ENCODE measurements at places on chromosomes 3 and 15.

- DNase-seq: no peak
Measured at GRCh38 chr15:43249236-43249635, 17.5 kb downstream of the TGM5 start.

- no peak for DNase-seq
Measured at GRCh38 chr3:151578495-151578894, 117.6 kb upstream of the IGSF10 start.

- DNase-seq: no peak
Measured at GRCh38 chr15:56613811-56614210, 119.5 kb downstream of the ZNF280D start.

DNA sequence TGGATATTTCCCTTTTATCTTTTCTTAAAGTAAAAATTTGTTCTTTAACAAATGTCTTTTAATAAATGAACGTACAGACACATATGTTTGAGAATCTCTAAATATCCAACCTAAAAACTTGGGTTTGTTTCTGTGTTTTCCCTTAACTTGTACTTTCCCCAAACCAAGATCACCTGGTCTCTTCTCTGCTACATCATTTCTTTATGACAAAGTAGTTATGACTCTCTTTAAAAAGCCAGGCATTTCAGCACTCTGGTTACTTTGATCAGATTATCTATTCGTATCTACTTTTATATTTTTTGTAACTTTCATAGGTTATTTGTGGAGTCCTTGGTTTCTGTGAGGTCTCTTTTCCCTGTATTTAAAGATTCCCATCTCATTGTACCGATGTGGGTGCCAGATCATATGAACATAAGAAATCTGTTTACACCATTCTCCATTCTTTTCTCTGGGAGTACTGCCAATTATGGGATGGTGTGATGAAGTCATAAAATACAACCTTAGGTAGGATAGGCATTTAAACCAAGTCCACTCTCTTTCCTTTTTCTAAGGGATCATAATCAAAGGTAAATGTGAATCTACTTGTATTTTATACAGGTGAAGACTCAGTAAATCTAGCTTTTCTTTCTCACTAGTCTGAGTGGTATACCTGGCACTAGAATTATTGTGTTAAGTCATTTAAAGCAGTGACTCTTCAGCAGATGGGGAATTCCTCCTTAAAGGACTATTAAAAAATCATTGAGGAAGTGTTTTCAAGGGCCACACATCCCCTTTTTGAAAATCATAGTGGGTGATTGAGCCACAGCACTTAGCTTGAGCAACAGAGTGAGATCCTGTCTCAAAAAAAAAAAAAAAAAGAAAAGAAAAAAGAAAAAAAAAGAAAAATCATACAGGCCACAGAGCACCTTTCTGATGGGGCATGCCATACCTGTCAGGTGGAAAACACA lies 12.4 kb upstream of the NFKBIZ start:
- no peak for DNase-seq

- DNase-seq: no peak
Measured at GRCh38 chr3:170598091-170598502, 12.2 kb upstream of the SLC7A14 start.

DNA sequence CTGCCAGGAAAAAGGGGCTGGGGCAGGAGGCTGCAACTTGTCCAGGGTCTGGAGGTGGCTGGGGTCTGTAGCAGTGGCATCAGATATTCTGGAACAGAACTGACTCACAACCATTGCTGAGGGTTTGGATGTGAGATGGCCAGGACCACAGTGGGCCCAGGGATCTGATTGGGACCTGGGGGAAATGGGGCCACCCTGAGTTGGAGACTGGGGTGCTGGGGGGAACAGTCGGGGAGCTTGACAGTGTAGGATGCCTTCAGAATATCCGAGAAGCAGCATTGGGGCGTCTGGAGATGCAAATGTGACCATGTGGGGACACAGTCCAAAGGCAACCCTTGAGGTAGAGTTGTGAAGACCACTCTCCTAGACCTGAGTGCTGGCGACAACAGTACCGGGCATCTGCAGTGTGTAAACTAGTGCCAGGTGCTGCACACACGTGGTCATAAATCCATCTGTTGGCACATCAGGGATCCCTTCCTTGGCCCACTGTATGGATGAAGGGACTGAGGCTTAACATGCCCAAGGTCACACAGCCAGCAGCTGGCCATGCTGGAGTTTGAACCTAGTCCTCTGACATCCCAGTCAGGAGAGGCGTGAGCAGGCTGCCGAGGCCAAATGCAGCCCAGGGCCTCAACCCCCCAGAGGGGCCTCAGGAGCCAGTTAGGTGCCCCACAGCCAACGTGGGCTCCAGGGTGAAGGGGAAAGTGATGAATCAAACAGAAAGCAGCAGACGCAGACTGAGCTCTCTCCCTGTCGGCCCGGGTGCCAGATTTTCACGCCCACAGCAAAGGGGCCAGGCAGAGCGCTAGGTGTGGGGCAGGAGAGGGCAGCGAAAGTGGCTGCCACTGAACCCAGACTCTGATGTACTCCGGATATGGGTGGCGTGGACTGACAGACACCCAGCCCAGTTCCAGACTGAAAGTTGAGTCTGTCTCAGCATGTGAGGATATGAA lies 18.8 kb downstream of the HEMK1 start:
- no peak for DNase-seq

GRCh38 chr3:159866201-159866746 lies 122.4 kb upstream of the IL12A start:
- no peak for DNase-seq

- no peak for DNase-seq
Measured at GRCh38 chr15:82978438-82978837, 7.6 kb upstream of the RAMAC start.

- no peak for DNase-seq
Measured at GRCh38 chr3:125271127-125271526, 58.6 kb upstream of the SLC12A8 start.

- no peak for DNase-seq
Measured at GRCh38 chr15:99051308-99051707, 43.7 kb upstream of the PGPEP1L start.

DNA sequence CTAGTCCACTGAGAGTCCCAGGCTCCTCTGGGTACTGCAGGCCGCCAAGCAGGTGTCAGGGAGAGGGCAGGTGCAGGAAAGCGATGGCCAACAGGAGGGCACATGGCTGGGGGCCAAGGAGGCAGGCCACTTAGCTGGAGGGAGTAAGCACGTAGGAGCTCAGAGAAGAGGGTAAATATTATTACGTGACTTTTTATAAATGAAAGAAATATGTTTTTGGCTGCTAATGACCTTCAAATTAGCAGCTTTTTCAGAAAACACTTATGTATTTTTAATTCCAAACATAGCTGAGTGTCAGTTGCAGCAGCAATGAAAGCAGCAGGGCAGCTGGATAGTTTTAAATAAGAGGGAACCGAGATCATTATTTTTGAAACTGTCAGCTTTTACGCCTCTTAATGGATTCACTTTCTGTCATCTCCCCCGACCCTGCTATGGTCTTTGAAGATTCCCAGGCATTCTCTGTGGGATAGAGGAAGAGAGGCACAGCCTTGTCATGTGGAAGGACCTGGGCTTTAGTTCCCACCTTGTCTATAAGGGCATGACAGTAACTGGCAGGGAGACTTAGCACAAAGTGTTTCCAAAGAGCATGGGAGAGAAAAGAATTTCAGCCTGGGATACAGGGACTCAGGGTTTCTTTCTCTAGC lies 477.1 kb downstream of the EPHB1 start:
- no peak for DNase-seq

DNA sequence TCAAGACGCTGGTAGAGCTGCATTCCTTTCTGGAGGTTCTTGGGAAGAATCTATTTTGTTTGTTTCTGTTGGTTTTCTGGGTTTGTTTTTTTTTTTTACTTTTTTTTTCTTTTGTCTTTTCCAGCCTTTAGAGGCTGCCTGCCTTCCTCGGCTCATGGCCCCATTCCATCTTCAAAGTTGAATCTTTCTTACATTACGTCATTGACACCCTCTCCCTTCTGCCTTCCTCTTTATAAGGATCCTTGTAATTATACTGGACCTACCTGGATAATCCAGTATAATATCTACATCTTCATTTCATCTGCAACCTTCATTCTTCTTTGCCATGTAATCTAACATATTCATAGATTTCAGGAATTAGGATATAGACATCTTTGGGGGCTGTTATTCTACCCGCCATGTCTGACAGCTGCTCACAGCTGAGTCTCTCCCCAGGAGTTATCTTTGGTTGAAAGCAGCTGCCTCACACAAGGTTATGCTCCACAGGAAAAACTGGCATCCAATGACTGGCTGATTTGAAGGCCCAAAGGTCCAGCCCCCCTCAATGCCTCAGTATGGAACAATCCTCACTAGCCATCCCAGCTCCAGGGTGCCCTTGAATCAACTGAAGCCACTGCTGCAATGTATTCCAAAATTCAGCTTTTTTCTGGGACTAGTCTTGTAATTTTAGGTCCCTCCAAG lies 38.4 kb upstream of the THBS1 start:
- DNase-seq: no peak

- no peak for DNase-seq
Measured at GRCh38 chr15:65275104-65275727, 11.5 kb downstream of the PARP16 start.

GRCh38 chr3:22779737-22780136 lies 423.4 kb upstream of the UBE2E2 start:
- DNase-seq: no peak

- no peak for DNase-seq
Measured at GRCh38 chr15:95973566-95974256, 356.8 kb upstream of the NR2F2 start.

GRCh38 chr15:60283936-60284335 lies 113.8 kb downstream of the ANXA2 start:
- DNase-seq: no peak

DNA sequence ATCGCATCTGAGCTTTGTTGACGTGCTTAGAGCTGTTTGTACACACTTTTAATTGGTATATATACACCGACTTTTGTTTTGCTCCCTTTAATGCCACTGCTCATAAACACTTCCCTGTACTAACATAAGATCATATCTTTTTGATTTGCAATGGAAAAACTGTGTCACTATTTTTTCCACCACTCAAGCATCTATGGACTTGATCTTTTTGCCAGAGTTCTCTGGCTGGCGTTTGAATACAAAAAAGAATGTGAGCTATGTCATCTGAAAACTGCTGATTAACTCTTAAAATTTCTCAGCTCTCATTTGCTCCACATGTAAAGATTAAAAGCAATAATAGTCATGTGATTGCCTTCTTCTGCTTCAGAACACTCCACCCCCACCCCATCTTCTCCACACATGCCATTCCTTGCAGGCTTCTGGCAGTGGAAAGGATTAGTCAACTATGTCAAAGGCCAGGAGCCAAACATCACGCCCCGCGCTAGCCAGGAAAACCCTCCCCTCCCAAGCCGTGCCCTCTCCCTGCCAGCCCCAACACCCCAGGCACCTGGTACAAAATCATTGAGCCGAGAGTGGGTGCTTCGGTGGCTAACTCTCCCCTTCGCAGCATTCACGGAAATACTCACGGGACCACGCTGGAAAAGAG lies 123.4 kb upstream of the MEF2A start:
- DNase-seq: no peak

DNA sequence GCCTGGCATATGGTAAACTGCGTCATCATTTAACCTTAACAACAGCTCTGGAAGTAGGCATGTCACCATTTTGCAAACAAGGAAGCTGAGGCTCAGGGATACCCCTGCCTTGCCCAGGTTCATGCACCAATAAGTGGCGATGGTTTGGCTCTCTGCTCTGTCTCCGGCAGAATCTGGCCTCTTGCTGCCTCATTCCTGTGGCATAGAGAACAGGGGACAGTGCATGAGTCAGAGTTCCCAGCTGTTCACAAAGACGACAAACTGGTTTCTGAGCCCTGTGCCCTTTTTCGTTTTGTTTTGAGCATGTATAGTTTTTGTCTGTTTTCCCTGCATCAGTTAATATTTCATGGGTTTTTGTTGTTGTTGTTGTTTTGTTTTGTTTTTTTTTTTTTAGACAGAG lies 236.8 kb downstream of the OPA1 start:
- DNase-seq: no peak

GRCh38 chr15:38002883-38003477 lies 68.5 kb downstream of the TMCO5A start:
- DNase-seq: no peak

- no peak for DNase-seq
Measured at GRCh38 chr3:191030491-191030890, 168.0 kb upstream of the GMNC start.

- no peak for DNase-seq
Measured at GRCh38 chr3:138284079-138284478, 45.6 kb downstream of the NME9 start.

- DNase-seq: no peak
Measured at GRCh38 chr3:179020112-179020511, 51.5 kb downstream of the ZMAT3 start.

- DNase-seq: no peak
Measured at GRCh38 chr15:98653686-98654085, 5.3 kb downstream of the IGF1R start.

- DNase-seq: no peak
Measured at GRCh38 chr3:149186721-149187120, 34.9 kb downstream of the CP start.

GRCh38 chr15:63344731-63345390 lies 36.8 kb downstream of the CA12 start:
- no peak for DNase-seq

- no peak for DNase-seq
Measured at GRCh38 chr15:20340931-20341661, 200.5 kb downstream of the GOLGA6L6 start.

GRCh38 chr15:94125698-94126097 lies 105.7 kb upstream of the MCTP2 start:
- DNase-seq: no peak
